Spinal cord (tissue), 10 donors: ENCODE measurements at places on chromosomes 16 and 17. TPM values are rescaled to one million over a fixed set of nuclear protein-coding genes. Genes with fewer than 3 reads are reported as not detected.

CHST5 gene
- 3.4 TPM for polyA plus RNA-seq

DNA sequence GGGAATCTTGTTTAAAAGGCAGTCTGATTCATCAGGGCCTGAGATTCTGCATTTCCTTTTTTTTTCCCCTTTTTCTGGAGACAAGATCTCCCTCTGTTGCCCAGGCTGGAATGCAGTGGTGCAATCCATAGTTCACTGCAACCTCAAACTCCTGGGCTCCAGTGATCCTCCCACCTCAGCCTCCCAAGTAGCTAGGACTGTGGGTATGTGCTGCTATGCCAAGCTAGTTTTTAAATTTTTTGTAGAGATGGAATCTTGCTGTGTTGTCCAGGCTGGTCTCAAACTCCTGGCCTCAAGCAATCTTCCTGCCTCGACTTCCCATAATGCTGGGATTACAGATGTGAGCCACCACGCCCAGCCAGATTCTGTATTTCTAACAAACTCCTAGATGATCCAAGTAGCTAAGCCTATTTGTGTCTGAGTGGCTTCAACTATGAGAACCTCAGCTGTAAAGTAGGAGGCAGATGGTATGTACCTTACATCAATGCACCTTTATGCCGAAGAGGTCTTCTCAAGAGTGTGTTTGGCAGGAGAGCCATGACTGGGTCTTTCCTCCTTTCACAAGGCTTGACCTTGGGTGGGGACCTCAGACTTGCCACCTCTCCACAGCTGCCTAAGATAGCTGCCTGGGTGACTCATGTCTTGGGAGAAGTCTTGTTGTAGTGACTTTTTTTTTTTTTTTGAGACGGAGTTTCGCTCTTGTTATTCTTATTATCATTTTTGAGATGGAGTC lies 10.9 kb downstream of the LDAF1 start:
- DNase-seq: no peak

GRCh38 chr17:50094243-50094752 lies 853 bp upstream of the PDK2 start:
- DNase-seq: peak; percentile 92

- DNase-seq: no peak
Measured at GRCh38 chr17:37521821-37522220, 32.1 kb downstream of the DUSP14 start.

DNA sequence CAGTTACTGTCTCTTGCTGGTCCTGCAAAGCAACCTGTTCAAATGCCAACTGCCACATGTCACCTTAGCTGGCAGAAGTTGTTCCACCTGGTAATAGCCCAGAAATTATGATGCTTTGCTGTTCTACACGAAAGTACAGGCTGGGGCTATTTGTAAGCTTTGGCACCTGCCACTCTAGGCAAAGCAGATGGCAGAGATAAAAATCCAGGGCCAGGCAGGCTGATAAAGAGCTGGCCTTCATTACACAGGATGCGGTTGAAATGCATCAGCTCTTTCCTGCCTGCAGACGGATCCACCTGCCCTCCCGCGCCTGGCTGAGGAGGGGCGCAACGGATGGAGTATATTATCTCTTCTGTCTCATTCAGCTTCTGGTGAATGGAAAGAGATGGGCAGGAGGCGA lies 29.3 kb upstream of the KDM8 start:
- no peak for DNase-seq

PIPOX gene
- 10.2 TPM for polyA plus RNA-seq

- DNase-seq: no peak
Measured at GRCh38 chr17:74343526-74344284, 17.7 kb downstream of the KIF19 start.

- DNase-seq: no peak
Measured at GRCh38 chr17:66115246-66115645, 76.7 kb downstream of the CEP112 start.

GRCh38 chr17:39753514-39754160 lies 15.9 kb downstream of the GRB7 start:
- DNase-seq: no peak

DNA sequence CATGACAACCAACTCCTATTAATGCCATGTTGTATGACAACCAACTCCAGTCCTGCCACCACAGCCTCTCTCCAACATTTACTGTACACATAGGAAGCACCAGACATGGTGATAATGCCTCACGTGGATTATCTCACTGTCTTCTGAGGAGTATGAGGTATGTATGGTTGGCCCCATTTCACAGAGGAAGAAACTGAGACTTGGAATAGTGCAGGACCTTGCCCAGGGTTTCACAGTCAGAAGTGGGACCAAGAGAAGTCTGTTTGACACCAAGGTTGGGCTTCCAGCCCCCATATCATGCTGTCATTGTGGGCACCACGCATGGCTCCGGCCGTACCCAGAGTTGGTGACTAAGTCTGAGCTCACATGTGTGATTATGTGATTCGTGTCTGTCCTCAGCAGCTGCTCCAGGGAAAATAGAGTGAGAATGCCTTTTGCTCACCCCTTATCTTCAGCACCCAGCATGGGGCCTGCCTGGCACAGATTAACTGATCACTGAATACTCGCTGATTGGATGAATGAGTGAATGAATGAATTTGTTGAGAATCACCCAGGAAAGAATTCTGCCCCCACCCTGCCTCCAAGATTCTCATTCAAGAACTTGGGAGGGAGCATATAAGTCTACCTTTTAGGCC lies 204.1 kb upstream of the NLRP1 start:
- no peak for DNase-seq

GRCh38 chr16:11136600-11136999 lies 119.4 kb downstream of the SOCS1 start:
- no peak for DNase-seq

CACNB1 gene
- 57.5 TPM for polyA plus RNA-seq

SLC47A1 gene
- polyA plus RNA-seq: 3.2 TPM

SLC6A4 gene
- polyA plus RNA-seq: 3.6 TPM

ABCC12 gene
- polyA plus RNA-seq: 0.32 TPM

ABCA3 gene
- 87.9 TPM for polyA plus RNA-seq

DNA sequence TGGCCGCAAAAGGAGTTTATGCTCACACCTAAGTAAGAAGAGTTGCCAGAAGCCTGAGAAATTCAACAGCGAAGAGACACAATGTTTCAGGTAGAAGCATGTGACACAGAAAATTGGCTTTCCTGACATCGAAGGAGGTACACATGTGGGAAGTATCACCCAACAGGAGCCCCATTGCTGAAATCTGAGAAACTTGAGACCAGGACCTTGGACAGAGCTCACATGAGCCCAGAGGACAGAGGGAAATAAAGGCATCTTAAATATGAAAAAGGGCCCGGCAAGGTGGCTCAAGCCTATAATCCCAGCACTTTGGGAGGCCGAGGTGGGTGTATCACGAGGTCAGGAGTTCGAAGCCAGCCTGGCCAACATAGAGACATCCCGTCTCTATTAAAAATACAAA lies 304.1 kb upstream of the C16orf82 start:
- DNase-seq: no peak

TMEM114 gene
- 5.8 TPM for polyA plus RNA-seq

DNA sequence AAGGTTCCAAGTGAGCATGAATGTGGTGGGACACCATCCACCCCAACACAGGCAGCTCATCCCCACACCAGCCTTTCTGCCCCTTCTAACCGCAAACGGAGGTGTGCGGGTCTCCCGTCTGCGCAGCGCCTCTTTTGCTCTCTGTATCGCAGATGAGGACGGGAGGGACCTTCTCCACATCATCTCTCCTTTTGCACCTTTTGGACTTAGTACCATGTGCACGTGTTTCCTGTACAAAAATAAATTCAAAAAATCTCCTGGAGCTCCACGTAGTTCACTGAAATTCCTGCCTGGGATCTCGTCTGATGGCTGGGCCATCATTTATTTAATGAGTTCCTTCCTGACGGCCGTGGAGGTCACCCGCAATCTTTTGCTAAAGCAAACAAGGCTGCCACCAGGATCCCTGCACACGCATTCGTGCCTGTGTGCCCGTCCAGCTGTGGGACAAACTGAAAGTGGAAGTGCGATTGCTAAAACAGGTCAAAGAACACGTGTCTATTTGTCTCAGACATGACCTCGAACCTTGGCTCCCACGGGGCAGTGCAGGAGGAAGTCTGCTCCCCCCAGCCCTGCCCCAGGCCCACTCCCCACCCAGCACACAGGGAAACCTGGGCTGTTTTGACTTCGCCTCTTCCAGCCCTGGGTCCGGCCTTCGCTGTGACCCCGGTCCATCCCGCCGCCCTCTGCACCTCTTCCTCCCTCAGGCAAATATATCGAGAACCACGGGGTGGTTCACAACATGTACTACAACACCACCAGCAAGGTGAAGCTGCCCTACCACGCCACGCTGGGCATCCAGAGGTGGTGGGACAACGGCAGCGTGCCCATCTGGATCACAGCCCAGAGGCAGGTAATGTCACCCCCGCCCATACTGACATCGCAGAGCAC lies 2.3 kb downstream of the ENPP7 start:
- no peak for DNase-seq

GRCh38 chr16:86011532-86011931 lies 112.6 kb downstream of the IRF8 start:
- DNase-seq: no peak

DNA sequence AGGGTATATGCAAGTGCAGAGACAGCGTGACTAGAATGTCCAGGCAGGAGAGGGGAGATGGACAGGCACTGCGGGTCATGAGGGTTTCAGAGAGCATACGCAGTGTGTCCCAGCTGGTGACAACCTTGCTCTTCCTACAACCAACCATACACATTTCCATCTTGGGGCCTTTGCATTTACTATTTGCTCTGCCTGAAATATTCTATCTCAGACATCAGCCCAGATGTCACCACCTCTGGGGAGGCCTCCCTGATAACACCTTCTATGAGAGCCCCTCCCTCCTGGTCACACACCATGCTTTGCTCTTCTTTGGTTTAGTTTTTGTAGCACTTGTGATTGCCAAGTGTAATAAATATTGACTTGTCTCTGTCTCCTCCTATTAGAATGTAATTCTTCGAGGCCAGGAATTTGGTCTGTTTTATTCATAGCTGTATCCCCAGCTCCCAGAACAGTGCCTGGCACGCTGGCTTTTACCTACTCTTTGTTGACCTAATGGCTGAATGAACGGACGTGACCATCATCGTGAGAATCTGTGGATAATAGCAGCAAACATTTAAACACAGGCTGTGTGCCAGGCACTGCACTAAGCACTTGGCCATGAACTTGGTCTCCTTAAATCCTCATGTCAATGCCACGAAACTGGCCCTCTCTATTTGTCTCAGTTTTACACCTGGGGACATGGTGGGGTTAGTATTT lies 51.9 kb downstream of the PLCG2 start:
- DNase-seq: no peak

KCNH6 gene
- polyA plus RNA-seq: 2.3 TPM

GRCh38 chr16:797120-797420 lies 3.5 kb downstream of the GNG13 start:
- no peak for DNase-seq

GRCh38 chr17:63573634-63574033 lies 23.4 kb downstream of the DCAF7 start:
- no peak for DNase-seq

DNA sequence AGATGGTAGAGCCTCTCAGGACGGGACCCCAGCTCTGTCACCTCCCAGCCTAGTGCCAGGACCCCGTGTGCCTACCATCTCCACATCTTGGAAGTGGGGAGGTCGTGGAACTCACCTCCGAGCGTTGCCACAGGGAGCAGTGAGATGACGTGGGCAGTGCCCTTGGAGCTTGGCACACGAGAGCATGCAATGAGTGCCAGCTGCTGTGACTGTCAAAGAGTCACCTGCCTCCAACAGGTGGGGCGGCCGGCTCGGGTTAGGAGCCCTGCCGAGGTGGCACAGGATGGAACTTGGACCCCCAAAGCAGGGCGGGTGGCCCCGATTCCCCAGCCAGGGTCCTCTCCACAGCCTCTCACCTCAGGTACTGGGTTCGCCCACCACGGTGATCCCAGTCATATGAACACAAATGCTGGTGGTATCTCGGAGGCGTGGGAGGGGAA lies 5.5 kb downstream of the VPS4A start:
- DNase-seq: no peak

DNA sequence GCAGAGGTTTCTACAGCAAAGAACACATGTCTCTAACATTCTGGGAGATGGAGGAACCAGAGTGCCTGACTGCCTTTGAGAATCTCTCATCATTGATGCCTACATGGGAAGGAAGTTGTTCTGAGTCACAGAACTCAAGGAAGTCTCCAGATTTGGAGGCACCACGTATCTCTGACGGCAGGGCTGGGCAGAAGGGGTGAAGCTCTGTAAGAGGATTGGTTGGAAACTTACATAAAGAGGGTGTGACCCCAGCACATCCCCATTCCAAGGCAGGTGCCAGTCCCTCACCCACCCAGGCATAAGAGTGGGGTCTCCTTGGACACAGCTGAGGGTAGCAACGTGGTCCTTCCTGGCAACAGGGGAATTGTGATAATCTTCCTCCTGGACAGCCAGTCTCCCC lies 17.4 kb downstream of the TNFRSF13B start:
- no peak for DNase-seq

HS3ST3A1 gene
- 4.2 TPM for polyA plus RNA-seq

GRCh38 chr17:35135322-35135721 lies 6.8 kb downstream of the NLE1 start:
- no peak for DNase-seq

PPP1R1B gene
- polyA plus RNA-seq: 20.2 TPM

DNA sequence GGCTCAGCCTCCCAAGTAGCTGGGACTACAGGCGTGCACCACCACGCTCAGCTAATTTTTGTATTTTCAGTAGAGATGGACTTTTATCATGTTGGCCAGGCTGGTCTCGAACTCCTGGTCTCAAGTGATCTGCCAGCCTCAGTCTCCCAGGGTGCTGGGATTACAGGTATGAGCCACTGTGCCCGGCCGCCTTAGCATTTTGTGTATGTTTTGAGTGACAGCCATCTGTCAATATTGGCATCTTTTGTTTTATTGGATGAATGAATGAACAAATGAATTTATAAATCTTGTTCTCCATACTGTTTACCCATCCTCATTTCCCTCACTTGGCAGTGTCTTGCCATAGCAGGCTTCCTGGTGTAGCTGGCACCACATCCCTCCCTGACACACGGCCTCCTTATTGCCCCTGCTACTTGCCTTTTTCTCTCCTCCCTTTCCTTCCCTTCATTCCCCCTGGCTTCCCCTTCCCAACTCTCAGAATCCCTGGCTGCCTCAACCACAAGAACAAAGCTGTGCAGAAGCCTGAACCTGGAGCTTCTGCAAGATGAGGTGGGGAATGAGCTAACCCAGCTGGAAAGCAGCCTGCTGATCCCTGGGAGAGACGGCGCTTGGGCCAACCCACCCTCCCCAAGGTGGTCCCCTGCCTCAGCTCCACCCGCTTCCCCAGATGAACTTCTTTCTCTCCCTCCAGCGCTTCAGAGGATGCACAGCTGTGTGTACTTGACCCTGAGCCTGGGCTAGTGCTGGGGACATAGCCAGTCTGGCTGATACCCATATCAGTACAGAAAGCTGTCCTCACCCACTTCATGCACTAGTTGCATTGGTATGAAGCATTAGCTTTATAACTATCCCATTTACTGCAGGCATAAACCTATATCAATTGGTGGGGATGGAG lies 34.3 kb downstream of the WNT9B start:
- DNase-seq: no peak

EVPLL gene
- 2.5 TPM for polyA plus RNA-seq
